ENCODE measurements at places on chromosomes 4 and X.

DNA sequence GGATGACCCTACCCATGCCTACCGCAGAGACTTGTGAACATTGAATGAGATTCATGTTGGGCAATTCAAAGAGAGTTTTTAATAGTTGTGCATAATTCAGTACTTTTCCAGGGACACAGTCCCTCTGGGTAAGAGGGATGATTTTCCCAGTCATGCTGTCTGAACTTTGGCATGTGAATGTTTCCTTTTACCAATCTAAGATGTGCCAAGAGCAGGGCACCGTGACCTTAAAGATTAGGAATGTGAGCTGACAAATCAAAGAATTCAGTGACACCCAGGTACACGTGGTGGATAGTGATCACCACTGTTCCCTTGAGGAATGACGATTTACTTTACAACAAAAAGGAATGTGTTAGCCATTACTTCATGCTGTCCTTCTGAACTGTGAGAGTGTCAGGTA is 515.6 kb downstream of the PPARGC1A start:
- no peak for DNase-seq

- no peak for DNase-seq
These were observed 224.7 kb upstream of the PPP1R2C start for GRCh38 chrX:43002526-43003203.

- no peak for DNase-seq
These were observed 2.6 kb upstream of the SMARCA1 start for GRCh38 chrX:129525896-129526295.

DNA sequence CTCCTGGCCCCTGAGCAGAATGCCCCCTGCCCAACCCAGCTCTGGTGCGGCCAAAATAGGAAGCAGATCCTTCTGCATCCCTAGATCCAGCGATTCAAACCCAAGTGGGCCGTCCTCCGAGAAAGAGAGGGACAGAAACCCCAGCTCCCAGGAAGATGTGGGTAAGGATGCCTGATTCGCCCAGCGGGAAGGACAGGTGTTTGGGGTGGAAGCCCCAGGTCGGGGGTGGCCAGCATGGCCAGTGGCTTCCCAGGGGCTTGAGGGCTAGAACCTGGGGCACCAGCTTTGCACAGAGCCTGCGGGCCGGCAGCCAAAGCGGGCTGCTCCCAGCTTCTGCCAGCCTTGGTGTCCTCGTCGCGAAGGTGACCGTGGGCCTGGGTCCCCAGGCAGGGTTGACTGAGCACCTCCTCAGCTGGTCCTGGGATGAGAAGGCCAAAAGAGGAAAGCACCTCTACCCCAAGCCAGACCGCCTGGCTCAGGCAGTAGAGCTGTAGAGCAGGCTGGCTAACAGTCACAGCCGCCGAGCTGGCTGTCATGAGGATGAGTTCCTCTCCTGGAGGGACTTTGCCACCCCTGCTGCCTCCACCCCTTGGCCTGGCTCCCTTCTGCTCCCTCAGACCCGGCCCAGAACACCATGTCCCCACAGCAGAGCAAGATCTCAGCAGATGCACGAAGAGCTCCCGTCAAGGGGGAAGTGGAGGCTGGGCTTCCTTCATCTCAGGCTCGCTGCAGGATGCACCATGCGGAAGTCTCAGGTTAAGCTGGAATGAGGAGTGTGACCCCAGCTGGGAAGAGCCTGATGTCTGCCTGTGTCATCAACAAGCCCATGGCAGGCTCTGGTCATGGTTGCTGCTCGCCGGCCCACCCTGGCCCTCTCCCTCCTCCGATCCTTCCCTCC is 59.9 kb downstream of the CPZ start:
- DNase-seq, result no peak

DNA sequence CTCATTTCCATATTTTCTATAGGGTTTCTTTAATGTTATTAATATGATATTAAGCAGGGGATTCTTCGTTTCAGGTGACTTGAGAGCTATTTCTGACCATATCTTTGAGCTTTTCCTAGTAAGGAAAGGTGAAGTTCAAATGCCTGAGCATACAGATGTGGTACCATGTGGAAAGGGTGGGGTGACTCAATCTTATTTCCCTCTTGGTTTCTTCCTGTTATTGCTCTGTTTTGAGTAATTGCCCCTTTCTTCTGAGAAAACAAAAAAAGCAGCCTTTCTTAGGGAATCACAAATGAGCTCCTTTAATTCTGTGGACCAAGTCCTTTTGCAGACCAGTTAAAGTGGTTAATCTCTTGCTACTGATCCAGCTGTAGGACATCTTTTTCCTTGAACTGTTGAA is 41.0 kb upstream of the AGA start:
- no peak for DNase-seq

GRCh38 chr4:162684998-162685397 is 481.7 kb downstream of the NAF1 start:
- no peak for DNase-seq

DNA sequence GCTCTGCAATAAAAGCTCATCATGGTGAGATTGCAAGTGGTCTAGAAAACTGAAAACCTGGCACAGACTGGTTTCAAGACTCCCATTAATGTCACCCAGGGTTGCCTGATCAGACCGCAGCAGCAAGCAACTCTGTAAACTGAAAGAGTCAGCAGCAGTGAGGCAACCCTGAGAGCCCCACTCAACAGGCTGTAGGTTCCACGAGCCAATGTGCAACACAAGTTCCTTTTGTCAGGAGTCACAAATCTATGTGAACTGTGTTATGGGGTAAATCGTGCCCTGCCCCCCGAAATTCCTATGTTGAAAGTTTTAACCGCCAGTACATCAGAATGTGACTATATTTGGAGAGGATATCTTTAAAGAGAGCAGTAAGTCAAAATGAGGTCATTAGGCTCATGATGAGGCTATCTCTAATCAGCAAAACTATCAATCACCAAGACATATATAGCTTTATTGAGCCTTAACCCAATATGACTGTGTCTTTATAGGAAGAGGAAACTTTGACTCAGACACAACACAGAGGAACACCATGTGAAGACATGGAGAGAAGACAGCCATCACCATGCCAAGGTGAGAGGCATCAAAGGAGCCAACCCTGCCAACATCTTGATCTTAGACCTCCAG is 94.0 kb downstream of the FBXO8 start:
- DNase-seq, result no peak

DNA sequence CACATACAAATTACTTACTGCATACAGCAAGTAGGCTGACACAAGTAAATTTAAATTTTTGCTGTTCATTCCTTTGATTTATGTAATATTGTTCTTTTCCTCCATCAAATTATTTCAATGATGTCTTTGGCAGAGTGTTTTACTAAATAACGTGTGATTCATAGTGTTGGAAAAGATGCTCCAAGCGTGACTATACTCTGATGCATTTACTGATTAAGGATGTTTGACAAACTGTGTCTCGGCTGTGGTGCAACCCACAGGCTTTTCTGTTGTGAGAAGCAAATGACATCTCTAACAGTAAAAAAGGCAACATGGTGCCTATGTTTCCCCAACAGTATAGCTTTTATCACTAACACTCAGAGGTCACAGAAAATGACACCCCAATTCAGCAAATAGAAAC is 540.9 kb downstream of the PPP4R3C start:
- DNase-seq, result no peak

GRCh38 chr4:74628852-74629620 is 165.3 kb downstream of the BTC start:
- no peak for DNase-seq

GRCh38 chrX:22760513-22761057 is 239.2 kb upstream of the DDX53 start:
- no peak for DNase-seq

- no peak for DNase-seq
These were observed 345.8 kb upstream of the PPARGC1A start for GRCh38 chr4:24235618-24236017.

DNA sequence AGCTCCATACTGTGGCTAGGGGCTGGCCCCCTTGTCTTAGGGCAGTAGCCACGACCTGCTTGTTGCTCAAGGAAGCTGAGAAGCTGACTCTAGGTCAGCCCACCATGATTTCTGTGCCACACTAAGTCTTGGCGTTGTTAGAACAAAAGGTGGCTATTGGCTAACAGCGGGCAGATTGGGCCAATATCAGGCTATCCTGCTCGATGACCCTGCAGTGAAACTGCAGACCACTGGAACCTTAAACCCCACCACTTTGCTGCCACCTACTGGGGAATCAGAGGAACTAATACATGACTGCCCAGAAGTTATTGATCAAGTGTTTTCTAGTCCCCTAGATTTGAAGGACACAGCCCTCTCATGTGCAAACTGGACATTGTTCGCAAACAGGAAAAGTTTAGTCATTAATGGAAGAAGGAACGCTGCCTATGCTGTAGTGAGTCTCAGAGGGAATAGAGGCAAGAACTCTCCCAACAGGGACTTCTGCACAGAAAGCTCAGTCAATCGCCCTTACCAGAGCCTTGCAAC is 17.0 kb upstream of the PAPSS1 start:
- DNase-seq, result peak; percentile 24

DNA sequence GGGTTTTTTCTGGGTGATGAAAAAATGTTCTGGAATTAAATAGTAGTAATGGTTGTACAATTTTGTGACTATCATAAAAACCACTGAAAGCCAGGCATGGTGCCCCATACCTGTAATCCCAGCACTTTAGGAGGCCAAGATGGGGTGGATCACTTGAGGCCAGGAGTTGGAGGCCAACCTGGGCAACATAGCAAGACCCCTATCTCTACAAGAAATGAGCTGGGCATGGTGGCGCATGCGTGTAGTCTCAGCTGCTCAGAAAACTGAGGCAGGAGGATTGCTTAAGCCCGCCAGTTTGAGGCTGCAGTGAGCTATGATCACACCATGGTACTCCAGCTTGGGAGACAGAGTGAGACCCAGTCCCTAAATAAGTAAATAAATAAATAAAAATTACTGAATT is 58.3 kb upstream of the TMEM131L start:
- no peak for DNase-seq

DNA sequence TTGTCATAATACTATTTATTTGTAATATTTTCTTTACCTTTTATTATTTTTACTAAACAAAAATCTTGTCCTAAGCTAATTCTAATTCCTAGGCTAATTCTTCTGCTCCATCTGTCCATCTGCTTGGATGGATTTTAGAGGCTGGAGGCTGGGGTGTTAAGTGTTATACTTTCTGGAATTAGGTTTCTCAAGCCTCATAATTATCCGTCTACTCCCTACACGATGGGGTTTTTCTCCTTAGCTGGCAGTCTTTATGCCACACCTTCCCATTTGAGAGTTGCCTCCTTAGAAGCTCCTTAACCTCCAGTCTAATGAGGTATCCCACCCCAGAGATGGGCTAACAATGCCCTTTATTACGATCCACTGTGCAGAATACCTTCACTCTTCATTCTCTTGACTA is 37.6 kb upstream of the LGI2 start:
- DNase-seq, result no peak

- no peak for DNase-seq
These were observed 84.1 kb upstream of the NEIL3 start for GRCh38 chr4:177225605-177226004.

DNA sequence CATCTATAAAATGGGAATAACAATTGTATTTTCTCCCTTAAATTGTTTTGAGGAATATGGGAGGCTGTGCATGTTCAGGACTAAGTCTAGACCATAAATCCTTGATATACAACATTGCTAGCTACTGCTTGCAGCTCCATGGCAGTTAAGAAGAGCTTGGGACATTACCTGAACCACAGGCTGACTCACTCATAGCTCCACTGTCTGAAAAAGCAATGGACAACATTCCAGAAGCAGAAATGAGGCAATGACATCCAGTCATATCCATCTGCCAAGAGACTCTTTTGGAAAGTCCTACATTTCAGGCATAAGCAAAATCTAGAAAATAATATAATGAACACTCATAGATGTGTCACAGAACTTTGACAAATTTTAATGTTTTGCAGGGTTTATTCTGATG is 167.3 kb upstream of the LEF1 start:
- no peak for DNase-seq

DNA sequence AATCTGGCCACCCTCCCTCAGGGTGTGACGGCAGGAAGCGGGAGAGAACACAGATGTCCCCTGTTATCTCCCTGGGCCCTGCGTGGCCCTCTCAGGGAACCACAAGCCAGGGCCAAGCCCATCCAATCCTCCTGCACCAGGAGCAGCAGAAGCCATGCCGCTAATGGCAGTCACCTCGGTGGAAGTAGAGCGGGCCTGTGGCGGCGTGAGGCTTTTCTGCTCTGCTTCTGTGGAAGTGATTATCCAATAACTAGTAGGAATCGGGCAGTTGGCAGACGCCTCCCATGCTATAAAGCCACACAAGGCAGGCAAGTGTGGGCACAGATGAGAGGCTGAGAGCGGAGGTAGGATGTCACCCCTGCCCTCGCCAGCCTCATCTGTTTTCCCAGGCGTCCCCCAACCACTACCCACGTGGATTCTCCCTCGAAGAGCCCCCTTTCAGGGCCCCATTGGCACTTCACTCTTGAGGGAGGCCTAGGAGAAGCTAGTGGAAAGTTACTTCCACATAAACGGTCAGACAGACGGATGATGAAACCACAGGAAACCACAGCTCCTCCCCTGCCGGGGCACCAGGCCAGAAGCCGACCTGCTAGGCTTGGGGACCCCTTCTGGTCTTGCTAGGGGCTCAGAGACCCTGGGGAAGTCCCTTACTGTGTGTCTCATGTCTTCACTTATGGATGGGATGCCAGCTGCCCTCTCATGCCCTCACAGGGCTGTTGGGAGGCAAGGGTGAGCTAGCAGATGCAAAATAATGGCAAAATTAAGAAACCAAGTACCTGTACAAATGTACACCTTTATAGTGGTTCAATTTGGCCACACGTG is 18.8 kb upstream of the TMSB4X start:
- no peak for DNase-seq

DNA sequence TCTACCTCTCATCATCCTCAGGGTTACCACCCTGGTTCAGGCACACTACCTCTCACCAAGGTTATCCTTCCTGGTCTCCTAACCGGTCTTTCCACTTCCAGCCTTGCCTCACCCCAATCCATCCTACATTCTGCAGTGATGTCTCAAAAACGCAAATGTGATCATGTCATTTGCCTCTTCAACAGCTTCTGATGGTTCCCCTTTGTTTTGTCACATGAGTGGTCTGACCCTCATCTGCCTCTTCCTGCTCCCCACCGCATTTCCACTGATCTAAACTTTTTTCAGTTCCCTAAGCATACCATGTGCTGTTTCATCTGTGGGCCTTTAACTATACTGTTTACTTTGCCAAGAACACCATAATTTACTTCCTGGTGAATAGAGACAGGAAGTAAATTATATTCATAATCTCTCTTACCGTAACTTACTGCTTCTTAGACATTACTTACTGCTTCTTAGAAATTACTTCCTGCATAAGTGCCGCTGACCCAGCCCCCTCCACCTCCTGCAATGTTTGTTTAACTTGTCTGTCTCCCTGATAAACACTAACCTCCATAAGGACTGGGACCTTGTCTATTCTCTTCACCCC is 27.1 kb upstream of the NSUN7 start:
- DNase-seq, result no peak

DNA sequence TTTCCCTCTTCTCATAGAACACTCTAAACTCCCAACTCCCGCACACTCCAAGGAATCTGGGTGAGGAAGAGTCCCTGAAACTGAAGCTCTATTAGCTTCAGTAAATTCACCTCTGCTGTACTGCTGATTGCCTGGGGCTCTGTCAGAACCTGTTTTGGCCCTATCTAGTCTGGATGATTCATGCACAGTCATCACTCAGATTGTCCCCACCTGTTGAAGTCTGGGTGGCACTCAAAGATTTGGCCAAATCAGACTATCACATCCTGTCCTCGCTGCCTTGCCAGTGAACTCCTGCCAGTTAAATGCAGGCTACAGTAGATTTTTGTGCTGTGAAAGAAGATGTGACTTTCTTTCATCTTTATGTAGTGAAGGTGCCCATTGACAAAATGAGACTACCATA is 63.5 kb upstream of the EMCN start:
- DNase-seq, result no peak

- no peak for DNase-seq
These were observed 215.6 kb downstream of the GRIA3 start for GRCh38 chrX:123399709-123400108.

- no peak for DNase-seq
These were observed 275.4 kb downstream of the SHOX start for GRCh38 chrX:905848-906566.

Data from NCI-H1092 (cell line).